Lung (tissue), 17 donors: ENCODE measurements at places on chromosomes 7 and 10. TPM values are rescaled to one million over a fixed set of nuclear protein-coding genes. Genes with fewer than 3 reads are reported as not detected.

Gene PALD1
- total RNA-seq, result 15.5 TPM

Gene CAV1
- 616 TPM for total RNA-seq

Gene RPEL1
- total RNA-seq, result not detected

Gene SKIDA1
- total RNA-seq, result 1.4 TPM

Gene ELN
- 149 TPM for total RNA-seq

Gene SEPTIN14
- not detected for total RNA-seq

Gene THNSL1
- 8.6 TPM for total RNA-seq

Gene BAMBI
- 7.8 TPM for total RNA-seq

Gene PDK4
- 86.9 TPM for total RNA-seq

DNA sequence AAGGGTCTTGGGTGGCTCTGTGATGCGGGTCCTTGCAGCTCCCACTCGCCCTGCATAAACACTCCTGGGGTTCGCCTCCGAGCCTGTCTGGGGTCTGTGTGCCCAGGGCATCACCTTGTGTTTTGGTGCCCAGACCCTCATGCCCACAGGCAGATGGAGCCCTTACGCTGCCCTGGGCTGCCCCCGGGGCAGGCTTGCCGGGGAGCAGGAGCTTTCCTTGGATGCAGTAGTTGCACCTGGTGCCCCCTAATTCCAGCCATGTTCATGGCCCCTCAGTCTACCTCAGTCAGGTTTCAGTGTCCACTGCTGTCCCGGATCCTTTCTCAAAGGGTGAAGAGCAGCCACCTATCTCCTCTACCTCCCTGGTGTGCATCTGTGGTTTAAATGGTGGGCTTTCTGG, 396.0 kb downstream of the PTPRN2 start:
- no peak for DNase-seq

DNA sequence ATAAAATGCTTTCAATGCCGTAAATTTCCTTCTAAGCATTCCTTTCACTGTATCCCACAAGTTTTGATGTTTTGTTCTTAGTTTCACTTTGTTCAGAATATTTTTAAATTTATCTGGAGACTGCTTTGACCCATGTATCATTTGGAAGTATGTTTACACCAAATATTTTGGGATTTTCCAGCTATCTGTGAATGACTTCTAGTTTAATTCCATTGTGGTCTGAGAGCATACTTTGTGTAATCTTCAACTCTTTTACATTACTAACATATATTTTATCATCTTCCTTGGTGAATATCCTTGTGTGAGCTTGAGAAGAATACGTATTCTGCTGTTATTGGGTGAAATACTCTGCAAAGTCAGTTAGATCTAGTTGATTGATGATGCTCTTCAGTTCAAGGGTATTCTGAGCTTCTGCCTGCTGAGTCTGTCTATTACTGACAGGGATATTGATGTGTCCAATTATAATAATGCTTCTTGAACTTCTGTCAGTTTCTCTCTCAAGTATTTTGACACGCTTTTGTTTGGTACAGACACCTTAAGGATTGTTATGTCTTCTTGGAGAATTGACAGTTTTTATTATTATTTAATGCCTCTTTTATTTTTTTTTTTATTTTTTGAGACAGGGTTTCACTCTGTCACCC, 31.6 kb downstream of the MKLN1 start:
- no peak for DNase-seq

- peak; percentile 91 for DNase-seq
Measured at GRCh38 chr10:100882671-100883311, 30.0 kb upstream of the SLF2 start.

- DNase-seq, result no peak
Measured at GRCh38 chr10:128645486-128645885, 519.3 kb upstream of the MKI67 start.

DNA sequence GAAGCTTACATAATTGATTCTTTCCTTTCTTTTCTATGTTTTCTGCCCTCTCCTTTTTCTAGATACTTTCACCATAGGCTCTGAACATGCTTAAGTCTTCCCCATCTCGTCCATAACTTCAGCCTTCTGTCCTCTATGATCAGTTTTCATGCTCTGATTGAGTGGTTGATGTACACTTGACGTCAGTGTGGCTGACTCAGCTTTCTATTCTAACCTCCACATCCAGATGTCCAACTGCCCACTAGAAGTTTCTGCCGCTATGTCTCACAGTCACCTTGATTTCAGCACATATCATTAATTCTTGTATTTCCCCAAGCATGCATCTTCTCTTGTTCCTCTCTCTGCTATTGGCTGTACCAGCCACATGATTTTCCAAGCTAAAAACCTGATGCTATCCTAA, 15.0 kb downstream of the CDK14 start:
- no peak for DNase-seq

DNA sequence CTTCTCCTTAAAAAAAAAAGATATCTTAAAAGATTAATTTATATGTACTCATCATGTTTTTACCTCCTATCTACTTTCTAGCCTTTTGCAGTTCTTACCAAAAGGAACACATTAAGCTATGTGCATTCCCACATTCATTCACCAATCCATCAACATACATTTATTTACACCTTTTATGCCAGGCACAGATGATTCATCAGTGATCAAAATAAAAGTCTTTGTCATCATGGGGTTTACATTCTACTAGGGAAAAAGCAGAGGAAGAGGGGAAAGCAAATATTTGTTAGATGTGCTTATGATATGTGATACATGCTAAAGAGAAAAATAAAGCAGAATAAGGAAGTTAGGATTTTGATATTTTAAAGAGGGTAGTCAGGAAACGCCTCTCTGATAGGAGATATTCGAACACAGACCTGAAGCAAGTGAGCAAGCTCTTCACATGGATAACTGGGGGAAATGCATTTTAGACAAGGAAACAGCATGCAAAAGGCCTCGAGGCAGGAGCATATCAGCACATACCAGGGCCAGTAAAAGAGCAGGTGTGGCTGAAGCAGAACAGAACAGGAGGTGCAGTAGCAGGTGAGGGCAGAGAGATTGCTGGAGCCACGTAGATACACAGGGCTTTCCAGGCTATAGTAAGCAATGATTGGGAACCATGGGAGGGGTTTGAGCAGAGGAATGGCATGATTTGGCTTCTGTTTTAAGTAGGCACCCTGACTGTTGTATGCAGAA, 67.4 kb downstream of the REEP3 start:
- DNase-seq, result no peak

GRCh38 chr10:69892816-69893215, 91.1 kb downstream of the COL13A1 start:
- no peak for DNase-seq

GRCh38 chr7:6392712-6393666, 54.8 kb downstream of the DAGLB start:
- DNase-seq, result peak; percentile 54

GRCh38 chr7:92809397-92809759, 27.0 kb downstream of the CDK6 start:
- no peak for DNase-seq

- DNase-seq, result peak; percentile 56
Measured at GRCh38 chr10:102602272-102603045, 41.8 kb upstream of the TRIM8 start.

DNA sequence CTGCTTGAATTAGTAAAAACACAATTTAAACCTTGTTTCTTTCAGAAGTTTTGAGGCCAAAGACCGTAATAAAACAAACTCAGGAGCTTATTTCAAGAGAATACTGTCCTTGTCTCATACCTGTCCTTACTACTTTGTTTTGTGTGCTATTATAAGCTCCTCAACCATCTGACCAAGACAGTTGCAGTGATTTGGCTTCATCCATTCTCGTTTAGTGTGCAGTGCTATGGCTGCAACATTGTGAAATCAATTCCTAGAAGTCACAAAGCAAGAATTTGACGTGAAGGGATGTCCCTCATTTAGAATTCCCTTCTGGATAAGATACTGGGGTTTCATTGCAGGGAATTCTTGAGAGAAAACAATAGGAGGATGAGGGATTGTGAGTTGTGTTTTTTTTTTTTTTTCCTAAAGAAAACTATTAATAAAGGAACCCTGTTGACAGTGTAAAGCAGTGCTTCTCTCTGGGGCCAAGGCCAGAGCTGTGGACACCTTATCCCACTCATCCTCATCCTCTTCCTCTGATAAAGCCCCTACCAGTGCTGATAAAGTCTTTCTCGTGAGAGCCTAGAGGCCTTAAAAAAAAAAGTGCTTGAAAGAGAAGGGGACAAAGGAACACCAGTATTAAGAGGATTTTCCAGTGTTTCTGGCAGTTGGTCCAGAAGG, at the start of gene OIT3:
Gene OIT3 (plus strand): TSS at position 604 of the 663 bp plus-strand sequence. CDS start 60 bp downstream, outside the sequence.
- DNase-seq, result no peak

DNA sequence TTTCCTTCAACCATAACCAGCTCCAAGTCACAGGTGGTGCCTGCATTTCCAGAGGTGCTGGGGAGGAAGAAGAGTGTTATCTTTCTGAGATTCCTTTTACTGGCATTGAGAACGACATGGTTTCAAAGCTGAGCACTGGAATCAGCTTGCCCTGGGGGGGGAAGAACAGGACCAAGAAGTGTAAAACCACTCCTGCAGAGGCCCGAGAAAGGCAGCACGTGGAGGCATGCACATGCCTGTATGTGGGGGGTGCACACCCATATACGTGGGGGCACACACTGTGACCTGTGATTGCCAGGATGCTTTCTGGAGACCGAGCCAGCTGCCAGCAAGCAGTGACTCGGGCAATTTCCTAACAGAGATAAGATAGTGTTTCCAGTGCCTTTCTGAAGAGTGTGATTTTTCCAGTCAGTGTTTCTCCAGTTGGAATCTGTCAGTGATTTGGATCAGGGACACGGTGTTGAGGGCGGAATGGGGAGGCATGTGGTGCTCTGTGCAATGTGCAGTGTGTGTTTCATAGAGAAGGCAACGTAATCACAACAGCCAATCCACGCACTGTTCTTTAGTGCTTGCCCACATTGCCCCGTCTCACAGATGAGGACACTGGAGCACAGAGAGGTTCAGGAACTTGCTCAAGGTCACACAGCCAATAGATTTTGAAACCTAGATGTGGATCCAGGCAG, 4.2 kb downstream of the LRRC27 start:
- DNase-seq, result peak; percentile 31

DNA sequence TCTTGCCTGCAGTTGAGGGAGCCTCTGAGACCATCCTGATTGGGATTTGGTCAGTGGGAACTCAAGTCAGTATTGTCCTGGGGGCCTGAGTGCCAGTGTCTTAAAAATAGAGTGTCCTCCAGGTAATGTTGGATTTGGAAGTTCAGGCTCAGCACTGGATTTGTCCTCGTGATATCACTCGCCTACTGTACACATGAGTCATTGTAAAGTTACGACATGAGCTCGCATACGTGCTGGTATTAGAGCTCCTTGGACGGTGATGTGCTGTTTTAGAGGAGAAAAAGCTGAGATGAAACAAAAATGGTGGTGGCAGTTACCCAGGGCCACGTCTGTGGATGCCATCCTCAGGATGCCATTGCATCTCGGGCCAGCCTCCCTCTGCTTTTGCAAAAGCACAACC, 78.2 kb downstream of the MGMT start:
- no peak for DNase-seq

DNA sequence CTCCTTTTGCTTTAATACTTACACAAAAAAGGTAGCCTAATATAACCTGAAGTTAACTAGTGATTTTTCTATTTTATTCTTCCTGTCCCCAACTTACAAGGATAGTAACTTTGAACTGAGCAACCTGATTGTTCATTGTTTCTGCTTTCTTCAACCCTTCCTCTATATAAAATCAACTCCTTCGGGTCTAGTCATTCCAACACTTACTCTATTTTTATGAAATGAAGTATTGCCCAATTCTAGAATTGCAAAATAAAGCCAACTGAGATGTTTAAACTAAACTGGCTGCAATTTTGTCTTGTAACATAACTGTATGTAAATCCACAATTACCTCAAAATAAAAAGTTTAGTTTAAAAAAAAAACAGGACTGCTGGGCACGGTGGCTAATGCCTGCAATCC, 20.3 kb upstream of the DNA2 start:
- DNase-seq, result no peak

GRCh38 chr7:111159426-111159825, 68.5 kb downstream of the LRRN3 start:
- DNase-seq, result no peak

DNA sequence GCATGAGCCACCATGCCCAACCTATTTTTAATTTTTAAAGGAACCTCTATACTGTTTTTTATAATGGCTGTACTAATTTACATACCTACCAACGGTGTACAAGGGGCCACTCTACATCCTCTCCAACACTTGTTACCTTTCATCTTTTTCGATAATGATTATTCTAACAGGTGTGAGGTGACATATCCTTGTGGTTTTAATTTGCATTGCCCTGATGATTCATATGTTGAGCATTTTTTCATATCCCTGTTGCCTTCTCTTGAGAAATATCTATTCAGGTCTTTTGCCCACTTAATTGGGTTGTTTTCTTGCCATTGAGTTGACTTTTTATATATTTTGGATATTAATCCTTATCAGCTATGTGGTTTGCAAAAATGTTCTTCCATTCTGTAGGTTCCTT, 167.0 kb downstream of the CTTNBP2 start:
- no peak for DNase-seq

DNA sequence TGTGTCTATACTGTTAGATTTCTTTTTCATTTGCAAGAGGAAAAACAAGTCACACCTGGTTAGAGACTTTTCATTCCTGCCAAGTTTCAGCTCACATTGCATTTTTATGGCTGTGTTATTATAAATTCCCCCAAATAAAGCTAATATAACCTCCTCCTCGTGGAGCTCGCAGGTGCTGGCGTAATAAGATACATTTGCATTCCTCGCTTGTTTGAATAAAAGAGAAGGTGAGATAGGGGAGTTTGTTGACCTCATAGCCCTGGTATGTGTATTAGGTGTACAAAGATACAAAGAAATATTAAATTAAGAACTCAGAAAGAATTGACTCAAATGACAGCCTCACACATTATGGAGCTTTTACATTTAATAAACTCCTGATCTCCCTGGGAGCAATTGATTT, 257.7 kb upstream of the SP8 start:
- no peak for DNase-seq

- DNase-seq, result no peak
Measured at GRCh38 chr10:100551196-100551595, 15.5 kb downstream of the HIF1AN start.
